NAMALWA (cell line): ENCODE measurements at places on chromosomes 5 and 9.

GRCh38 chr9:14433351-14434157, 119.6 kb upstream of the NFIB start:
- peak; percentile 49 for DNase-seq

DNA sequence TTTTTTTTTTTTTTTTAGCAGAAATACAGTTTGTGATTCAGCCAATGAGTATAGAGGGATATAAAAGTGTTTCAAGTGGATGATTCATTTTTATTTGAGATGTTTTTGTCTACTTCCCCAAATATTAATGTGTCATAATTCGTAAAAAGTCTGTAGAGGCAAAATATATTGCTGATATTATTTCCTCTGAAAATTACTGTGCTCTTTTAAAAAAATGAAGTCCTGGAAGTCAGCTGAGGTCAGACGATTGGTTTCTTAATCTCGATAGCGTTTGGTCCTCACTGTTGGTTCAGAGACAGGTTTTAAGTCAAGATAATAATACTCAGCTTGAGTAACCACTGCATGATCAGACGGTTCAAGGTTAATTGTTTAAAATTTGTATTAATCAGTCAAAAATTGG, 19.5 kb downstream of the IL9 start:
- DNase-seq, result no peak

DNA sequence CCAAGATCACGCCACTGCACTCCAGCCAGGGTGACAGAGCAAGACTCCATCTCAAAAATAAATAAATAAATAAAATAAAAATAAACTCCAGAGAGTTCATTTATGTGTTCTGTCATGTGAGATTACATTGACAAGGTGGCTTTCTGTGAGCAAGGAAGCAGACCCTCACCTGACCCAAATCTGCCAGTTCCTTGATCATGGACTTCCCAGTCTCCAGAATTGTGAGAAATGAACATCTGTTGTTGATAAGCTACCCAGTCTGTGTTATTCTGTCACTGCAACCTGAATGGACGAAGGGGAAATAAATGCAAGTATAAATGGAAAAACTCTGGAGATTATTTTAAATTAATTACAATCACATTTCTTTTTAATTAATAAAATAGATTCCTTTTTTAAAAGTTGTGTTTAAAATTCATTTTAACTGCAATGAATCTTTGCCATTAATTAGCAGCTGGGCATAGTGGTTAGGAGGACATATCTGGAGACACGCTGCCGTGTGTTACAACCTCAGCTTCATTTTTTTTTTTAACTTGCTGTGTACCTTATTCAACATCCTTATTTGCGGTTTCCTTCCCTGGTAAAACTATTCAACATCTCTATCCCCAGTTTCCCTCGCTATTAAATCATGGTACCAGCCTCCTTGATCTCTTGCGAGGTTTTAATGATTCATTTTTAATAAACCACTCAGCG, 376.4 kb downstream of the CHSY3 start:
- DNase-seq, result no peak

GRCh38 chr5:125372694-125373631, 626.5 kb upstream of the ZNF608 start:
- no peak for DNase-seq

DNA sequence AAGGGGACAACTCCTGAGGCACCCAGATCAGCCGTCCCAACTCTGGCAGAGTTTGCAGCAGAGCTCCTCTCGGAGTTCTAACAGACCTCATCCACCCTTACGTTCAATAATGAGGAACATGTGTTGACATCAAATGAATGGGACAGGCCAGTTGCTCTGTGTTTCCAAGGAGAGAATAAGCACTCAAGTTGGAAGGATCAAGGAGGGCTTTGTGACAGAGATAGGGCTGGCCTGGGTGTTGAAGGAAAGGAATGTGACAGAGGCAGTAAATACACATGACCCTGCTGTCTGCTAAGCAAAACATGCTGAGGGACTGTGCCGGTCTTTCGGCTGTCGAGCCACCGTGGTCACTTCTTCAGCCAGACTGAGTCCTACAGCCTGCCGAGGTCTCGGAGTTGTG, 48.2 kb downstream of the GPR107 start:
- DNase-seq, result no peak

GRCh38 chr9:16509997-16510396, 360.5 kb downstream of the BNC2 start:
- no peak for DNase-seq

DNA sequence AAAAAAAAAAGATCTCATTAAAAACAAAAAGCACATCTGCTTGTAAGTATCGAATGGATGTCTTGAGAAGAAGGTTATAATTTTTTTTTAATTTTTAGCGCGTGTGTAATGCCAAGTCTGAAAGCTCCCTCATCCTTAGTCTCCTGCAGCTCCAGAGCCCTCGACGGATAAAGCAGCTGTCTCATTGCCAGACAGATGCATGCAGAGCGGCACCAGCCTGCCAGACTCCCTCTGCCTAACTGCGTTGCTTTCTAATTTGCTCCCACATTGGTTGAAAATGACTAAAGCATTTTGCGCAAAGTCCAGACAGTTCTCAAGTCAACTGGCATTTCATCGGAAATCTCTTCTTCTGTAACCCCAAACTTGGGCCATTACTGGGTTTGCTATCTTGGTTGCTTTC, 29.4 kb downstream of the OLFM1 start:
- DNase-seq, result no peak

- no peak for DNase-seq
Measured at GRCh38 chr9:113313261-113313660, 10.1 kb upstream of the RNF183 start.

DNA sequence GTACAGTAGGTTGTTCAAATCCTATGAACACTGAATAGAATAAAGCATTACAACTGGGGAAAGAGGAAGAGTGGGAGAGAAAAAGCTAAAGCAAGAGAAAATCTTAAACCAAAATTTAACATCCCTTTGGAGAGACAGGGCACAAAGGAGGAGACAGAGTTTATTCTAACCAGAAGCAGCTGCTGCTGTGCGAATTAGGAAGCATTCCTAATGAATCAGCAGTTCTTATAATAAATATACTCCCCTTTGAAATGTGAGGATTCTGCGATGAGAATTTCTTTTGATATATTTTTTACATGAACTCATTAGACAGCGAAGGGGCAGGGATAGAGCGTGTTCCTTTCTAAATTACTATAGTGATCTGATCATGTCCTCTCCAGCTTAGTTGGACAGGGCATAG, 233.4 kb downstream of the DENND1A start:
- DNase-seq, result no peak

GRCh38 chr5:158886086-158886485, 213.6 kb downstream of the EBF1 start:
- DNase-seq, result no peak

DNA sequence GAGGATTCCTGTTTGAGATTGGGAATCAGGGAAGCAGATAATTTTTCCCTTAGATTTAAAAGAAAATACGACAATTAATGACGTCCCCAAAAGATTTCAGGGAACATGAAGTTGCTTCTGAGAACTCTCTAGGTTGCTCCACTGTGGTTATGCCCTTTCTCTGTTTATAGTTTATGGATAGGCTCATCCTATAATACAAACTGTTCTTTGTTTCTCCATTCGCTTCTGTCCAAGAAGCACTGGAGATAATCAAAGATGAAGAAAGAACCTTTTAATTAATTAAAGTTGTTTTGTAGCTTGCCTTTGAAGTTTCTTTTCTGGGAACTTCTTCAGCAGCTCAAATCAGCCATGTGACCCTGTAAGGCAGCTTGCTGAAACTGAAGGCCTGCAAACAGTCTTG, 87.5 kb downstream of the CHSY3 start:
- no peak for DNase-seq

DNA sequence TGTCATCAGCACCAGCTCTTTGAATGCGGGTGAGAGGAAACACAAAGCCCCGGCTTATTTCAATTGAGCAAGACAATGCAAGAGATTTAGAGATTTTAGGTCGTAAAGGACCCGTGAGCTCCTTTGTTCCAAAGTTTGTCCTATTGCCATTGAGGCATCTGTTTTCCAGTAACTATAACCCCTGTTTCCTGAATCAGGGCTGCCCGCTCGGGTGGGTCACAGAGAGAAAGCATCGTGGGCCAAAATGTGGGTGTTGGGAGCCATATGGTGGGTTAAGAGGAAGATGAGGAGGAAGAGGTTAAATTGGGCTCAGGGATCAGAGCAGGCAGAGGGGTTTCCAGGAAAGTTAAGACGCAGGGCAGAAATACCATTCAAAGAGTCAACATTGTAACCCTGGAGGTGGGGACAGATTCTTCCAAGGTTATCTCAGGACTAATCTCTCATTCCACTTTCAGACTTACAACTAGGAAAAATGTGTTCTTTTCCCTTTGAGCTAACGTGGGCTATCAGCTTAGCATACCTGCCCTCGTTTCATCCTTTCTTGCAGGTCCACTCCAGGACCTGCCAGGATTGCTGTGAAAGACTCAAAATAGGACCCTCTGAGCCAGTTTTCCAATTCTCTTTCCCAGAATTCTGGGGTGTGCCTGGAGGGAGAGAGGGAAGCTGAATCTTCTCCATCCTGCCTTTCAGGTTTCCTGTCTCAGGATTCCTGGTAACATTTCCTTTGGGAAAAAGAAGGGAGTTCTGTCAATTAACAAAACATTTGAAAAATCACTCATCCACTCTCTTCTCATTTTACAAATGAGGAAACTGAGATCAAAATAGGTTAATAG, 95.5 kb upstream of the TAF11L2 start:
- no peak for DNase-seq

GRCh38 chr9:120841930-120842684, 615 bp downstream of the PSMD5 start:
- DNase-seq, result no peak

- DNase-seq, result no peak
Measured at GRCh38 chr5:126454081-126454480, 30.9 kb downstream of the GRAMD2B start.

- no peak for DNase-seq
Measured at GRCh38 chr5:14706615-14707021, 42.1 kb downstream of the OTULIN start.

DNA sequence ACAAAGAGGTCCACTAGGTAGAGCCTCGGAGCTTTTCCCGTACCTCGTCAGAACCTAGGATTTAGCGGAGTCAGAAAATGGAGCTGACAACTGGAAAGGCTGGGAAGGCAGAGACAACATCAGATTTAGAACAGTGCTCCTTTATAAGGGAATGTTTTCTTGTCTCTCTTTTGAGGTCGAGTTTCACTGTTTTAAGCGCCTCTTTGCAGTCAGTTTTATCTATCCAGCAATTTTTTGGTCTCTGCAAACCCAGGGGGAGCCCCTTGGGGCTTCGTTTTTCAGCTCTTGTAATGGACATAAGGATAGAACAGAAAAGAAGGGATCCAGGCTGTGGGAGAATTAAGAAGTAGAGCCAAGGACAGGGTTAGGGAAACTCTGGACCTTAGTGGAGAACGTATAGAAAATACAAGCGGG, 80.5 kb downstream of the FNBP1 start:
- no peak for DNase-seq

GRCh38 chr5:1006656-1007071, 1.9 kb upstream of the NKD2 start:
- DNase-seq, result no peak

GRCh38 chr9:133238272-133238850, 29.3 kb upstream of the OBP2B start:
- DNase-seq, result peak; percentile 7

DNA sequence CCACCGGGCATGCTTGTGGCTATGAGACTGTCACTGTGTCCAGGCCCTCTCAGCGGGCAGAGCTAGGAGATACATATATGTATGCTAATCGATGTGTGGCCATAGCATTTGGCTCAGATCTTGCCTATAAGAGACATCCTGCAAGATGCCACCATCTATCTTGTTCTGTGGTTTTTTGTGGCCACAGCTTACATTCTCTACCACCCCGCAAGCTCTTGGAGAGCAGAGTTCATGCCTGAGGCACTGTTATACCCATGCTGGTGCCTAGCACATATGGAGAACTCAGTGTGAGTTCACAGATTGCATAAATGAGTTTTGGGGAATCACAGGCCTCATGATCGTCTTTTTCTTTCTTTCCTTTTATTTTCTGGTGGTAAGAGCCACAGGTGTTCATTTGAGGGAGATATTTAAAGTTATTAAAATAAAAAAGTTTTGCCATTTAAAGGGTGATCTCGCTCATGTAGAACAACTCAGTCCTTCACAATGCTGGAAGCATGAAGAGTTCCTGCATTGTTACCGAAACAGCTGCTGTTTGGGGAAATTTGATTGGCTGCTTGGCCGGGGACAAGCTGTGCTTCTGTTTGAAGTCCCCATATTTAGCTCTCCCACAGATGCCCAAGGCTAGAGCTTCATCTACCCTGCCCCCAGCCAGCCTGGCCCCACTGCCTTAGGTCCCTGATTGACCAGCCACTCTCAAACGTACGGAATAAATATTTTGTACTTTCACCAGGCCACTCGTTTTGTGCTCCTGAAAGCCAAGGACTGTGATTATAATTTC, 169.2 kb upstream of the MAP1B start:
- DNase-seq, result no peak

GRCh38 chr9:119961774-119962424, 592.7 kb upstream of the BRINP1 start:
- peak; percentile 29 for DNase-seq

- DNase-seq, result no peak
Measured at GRCh38 chr5:141384471-141385267, 2.1 kb downstream of the PCDHGA7 start.

GRCh38 chr5:98065261-98065909, 708.1 kb upstream of the RGMB start:
- no peak for DNase-seq

- DNase-seq, result peak; percentile 36
Measured at GRCh38 chr9:113355040-113355596, 5.8 kb downstream of the BSPRY start.

- no peak for DNase-seq
Measured at GRCh38 chr5:65157906-65158603, 323.7 kb downstream of the ADAMTS6 start.

DNA sequence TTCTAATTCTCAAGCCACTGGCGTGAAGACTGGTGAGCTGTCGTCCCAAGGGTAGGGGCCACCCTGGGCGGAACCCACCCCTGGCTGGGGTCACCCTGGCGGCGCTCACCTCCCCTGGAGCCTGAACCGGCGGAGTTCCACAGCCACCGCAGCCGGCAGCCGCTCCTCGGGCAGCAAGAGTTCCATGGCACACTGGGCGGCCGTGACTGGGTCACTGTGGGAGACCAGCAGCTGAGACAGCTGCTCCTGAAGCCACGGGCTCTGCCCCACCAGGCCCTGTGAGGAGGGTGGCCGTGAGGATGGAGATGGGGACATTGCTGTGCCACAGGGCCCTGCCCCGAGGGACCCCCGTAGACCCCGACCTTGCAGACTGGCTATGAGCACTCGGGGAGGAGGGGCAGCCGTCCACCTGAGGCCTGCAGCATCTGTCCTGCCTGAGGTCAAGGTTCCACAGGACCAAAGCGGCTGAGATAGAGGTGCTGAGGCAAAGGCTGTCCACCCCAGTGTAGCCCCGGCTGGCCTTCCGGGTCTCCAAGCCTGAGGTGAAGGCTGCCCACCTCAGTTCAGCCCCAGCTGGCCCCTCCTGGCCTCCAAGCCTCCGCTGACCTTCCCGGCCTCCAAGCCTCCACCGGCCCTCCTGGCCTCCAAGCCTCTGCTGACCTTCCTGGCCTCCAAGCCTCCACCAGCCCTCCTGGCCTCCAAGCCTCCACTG, 50.6 kb upstream of the NRARP start:
- DNase-seq, result no peak
